Aorta (tissue), 5 donors: ENCODE measurements at places on chromosomes 16 and 17. TPM values are rescaled to one million over a fixed set of nuclear protein-coding genes. Genes with fewer than 3 reads are reported as not detected.

- H3K4me1 ChIP-seq = no peaks in the 10 kb centered on the region
- no peaks in the 10 kb centered on the region for H3K27me3 ChIP-seq
- H3K4me3 ChIP-seq = no peak overlapping the region
- no peaks in the 10 kb centered on the region for H3K36me3 ChIP-seq
Observed at GRCh38 chr16:19304750-19305149, 19.2 kb downstream of the CLEC19A start.

DNA sequence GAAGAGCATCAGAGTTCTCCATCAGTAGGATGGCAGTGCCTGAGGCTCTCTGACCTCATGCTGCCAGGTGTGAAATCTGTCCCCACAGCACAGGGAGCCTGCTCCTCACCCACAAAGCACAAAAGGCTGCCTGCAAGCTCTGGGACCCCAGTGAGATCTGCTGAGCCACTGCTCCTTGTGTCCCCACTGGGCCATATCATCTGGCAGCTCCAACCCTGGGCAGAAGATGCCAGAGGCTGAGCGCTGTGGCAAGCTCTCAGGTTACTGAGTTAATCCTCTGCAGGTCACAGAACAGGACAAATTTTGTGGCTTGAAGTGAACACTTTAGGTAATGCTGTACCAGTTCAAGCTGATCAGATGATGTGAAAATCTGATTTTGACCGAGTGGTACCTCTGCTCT, 26.7 kb upstream of the ERN1 start:
- no peak overlapping the region for H3K27ac ChIP-seq
- peaks cover 2% of the 10 kb centered on the region for H3K4me1 ChIP-seq
- no peaks in the 10 kb centered on the region for H3K36me3 ChIP-seq

- no peaks in the 10 kb centered on the region for H3K4me1 ChIP-seq
- H3K27ac ChIP-seq = no peak overlapping the region
- no peaks in the 10 kb centered on the region for H3K27me3 ChIP-seq
- no peak for DNase-seq
- H3K4me3 ChIP-seq = no peak overlapping the region
Observed at GRCh38 chr16:74635303-74635702, 28.4 kb upstream of the GLG1 start.

DNA sequence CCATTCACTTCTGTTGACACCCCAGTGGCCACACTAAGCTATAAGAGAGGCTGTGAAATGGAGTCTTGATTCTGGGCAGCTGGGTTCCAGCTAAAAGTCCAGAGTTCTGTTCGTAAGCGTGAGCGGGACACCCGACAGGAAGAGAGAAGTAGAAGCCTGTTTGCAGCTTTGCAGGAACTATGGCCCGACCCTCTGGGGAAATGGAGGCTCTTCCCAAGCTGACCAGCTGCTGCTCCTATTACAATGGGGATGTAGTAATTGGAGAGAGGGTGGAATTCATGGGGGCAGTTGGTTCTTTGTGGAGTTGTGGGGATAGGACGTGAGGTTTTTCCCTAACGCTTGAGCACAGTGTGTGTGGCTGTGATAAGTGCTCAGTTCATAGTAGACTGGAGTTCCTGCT, 28.4 kb downstream of the UBALD1 start:
- H3K36me3 ChIP-seq = no peaks in the 10 kb centered on the region
- no peaks in the 10 kb centered on the region for H3K4me1 ChIP-seq
- no peak for DNase-seq
- no peak overlapping the region for H3K27ac ChIP-seq
- H3K4me3 ChIP-seq = no peak overlapping the region

Gene FBXW10
- total RNA-seq = 0.12 TPM
